ENCODE measurements at places on chromosomes 13 and 19.

DNA sequence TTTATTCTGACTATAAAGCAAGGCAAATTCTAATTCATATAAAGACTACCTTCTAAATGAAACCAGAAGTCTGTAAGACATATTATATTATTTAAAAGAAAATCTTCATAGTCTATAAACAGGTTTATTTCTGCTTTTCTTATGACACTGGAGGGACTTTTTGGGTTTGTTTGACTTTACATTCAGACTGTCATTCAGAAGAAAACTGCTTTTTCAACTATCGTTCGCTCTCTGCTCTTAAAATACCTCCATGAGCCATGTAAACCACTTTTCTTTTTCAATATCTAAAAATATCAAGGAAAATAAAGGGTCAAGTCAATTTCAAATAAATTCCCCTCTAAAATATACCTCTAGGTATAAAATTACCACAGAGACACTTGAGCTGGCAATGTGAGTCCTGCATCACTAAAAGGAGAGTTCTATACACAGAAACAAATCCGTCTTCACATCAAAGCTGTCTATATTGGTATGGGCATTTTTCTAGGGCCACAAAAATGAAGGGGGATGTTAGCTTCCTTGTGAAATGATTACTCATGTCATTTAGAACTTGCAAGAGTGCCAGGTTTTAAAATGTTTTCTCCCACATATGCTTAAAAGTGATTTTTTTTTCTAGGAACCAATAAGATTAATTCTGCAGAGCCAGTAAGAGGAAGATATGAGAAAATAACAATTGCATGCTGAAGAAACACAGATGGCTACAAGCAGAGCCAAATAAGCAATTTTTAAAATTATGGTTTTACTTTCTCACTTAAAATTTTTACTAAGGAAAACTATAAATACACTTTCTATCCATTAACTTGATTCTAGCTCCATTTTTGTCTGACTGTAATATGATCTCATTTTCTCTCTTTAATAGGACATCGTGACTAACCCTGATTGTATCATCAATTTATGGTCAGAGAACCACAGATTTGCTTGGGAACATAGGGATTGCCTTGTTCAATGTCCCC lies 181.8 kb downstream of the TBC1D4 start:
- DNase-seq, result no peak

DNA sequence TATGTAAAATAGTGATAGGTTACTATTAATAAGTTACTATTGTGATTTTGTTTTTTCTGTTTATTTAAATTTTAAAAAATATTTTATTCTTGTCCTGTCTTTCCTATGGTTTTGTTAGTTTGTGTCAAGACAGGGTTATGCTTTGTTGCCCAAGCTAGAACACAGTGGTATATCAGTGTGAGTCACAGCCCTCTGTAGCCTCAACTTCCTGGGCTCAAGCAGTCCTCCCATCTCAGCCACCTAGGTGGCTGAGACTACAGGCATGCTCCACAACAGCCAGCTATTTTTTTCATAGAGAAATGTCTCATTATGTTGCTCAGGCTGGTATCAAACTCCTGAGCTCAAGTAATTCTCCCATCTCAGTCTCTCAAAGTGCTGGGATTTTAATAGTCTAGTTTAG lies 99.5 kb downstream of the ZNF675 start:
- no peak for DNase-seq

- DNase-seq, result no peak
These were observed 1.2 kb upstream of the GPX4 start for GRCh38 chr19:1102407-1103131.

DNA sequence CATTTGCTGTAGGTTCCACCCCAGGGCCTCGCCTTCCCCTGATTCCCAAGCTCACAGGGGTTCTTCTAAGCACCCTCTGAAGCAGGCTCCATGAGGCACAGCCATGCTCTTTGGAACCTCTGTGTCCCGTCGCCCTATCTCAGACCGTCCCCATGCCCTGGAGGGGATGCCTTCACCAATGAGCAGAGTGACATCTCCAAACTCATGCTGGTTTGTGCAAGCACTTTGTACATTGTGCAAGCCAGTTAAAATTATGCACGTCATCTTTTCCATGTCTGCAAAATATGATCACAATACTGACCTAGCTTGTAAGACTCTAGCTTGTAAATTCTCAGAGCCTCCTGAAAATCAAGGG lies 46.5 kb upstream of the RAP2A start:
- no peak for DNase-seq

GRCh38 chr13:102648046-102648445 lies 46.8 kb downstream of the METTL21C start:
- no peak for DNase-seq

GRCh38 chr13:32107474-32107873 lies 75.9 kb downstream of the FRY start:
- no peak for DNase-seq

DNA sequence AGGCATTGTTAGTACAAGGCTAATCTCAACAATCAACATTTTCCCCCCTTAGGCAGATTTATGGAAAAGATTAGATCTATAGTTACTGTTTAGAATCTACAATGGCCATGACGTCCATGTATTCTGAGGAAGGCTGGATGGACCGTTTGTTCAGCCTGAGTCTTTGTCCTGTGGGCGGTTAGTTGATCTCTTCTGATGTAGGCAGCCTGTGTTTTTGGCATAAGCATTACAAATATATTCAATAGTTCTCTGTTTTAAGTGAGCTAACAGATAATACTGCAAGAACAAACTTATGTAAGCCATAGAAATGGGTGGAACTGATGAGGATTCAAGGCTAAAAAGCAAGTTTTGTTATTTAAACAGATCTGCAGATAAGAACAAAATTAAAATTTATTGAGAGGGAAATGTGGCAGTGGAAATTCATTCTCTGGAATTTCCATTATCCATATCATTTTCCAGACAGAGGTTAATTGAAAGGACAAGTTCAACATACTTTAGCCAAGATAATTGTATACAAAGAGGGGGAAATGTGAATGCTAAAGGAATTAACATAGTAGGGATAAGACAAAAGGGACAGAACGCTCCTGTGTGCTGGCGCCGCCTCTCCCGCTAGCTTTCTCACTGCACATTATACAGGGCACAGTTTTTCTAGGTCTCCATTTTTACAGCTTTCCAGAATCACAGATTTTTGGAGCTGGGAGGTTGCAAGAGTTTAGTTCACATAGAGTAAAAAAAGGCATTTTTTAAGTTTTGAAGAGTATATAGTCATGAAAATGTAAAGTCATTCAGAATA lies 48.6 kb downstream of the FAM124A start:
- peak; percentile 48 for DNase-seq

GRCh38 chr13:30872685-30873461 lies 33.2 kb upstream of the MEDAG start:
- DNase-seq, result peak; percentile 71

DNA sequence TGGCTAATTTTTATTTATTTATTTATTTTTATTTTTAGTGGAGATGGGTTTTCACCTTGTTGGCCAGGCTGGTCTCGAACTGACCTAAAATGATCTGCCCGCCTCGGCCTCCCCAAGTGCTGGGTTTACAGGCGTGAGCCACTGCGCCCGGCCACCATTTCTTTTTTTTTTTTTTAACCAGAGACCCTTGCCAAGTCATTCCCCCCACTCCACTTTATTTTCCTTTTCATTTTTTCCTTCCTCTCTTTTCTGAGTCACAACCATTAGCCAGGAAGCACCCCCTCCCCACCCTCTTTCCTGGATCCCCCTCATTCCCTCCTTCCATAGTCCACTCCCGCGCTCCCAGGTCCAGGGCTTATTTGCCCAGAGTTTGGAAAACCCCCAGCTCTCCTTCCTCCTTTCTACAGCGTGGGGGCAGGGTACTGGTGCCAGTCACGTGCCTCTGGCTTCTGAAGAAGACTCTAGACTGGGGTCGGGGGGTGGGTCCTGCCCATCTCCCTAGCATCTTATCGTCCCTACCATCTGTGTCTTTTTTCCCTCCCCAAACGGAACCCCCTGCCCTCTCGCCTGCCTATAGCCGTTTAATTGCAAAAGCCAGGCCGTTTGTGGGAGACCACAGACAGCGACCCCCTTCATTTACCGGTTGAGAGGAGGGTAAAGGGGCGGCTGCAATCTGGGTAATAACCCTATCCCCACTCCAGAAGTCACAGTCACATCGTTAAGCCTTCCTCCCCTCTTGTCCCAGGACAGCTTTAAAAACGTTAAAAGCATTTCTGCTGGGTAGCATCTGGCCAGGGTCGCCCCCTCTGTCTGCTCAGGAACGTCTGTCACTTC lies 1.1 kb upstream of the CALR start:
- DNase-seq, result no peak

- no peak for DNase-seq
These were observed 982.6 kb upstream of the ATXN8OS start for GRCh38 chr13:69124996-69125395.

DNA sequence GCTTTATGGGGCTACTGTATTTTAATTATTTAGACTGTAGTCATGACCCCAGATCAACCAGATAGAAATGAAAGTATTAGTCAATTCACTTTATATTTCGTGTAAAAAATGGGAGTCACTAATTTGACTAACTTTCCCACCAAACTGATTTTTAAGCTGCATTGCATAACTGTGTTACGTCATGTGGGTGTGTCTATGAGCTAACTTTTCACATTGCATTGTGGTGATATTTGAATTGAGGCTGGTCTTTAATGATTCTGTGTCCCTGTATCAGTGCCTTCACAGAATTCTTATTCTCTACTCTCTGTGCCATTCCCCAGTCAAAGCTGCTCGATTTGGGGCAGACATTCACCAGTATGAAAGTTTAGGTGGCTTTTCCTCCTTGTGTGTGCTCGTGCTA lies 172.7 kb upstream of the MAB21L1 start:
- no peak for DNase-seq

GRCh38 chr13:109730812-109731335 lies 55.5 kb downstream of the IRS2 start:
- no peak for DNase-seq

DNA sequence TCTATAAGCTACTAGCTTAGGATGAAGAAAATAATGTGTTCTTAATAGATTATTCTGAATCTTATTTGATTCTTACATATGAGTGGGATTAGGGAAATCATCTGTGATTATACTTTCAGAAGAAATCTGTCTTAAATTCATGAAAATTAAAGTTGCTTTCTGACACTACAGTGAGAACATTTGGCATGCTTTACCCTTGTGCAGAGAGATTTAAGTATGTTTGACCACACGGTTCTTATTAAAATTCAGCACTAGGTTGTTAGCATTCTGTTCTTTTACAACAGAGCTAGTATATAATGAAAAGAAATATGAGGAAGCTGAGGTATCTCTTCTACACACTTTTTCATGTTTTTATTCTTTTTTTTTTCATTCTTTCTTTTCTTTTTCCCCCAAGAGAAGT lies 2723.9 kb downstream of the PCDH9 start:
- no peak for DNase-seq

DNA sequence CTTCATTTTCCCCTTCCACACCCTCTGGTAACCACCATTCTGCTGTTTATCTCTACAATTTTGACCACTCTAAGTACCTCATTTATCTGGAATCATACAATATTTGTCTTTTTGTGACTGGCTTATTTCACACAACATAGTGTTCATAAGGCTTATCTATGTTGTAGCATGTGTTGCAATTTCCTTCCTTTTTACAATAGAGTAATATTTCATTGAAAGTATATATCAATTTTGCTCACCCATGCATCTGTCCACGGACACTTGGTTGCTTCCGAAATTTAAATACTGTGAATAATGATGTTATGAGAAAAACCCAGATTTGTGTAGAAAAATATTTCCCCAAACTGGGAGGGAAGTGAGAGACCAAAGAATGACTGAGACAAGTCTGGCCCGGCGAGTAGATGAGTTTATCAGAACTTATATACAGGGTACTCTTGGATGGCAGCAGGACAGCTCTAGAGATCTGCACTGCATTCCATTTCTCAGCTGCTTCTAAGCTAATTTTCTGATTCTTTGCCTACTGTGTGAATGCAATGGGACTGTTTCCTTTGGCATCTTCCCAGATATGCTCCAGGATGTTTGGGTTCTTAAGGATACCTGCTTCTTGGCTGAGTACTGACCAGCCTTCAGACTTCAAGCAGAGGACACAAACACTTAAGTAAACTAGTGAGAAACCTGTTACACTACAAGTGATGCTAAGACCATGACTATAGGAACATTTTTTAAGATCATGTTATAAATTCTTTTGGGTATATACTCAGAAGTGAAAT lies 834.0 kb upstream of the PCDH9 start:
- no peak for DNase-seq

GRCh38 chr19:17337675-17338432 lies 501 bp downstream of the GTPBP3 start:
- no peak for DNase-seq

GRCh38 chr19:21699197-21699596 lies 68.2 kb downstream of the ZNF100 start:
- no peak for DNase-seq

GRCh38 chr13:54637366-54637765 lies 1608.8 kb downstream of the OLFM4 start:
- no peak for DNase-seq

GRCh38 chr13:112104881-112105234 lies 37.9 kb downstream of the SOX1 start:
- no peak for DNase-seq

DNA sequence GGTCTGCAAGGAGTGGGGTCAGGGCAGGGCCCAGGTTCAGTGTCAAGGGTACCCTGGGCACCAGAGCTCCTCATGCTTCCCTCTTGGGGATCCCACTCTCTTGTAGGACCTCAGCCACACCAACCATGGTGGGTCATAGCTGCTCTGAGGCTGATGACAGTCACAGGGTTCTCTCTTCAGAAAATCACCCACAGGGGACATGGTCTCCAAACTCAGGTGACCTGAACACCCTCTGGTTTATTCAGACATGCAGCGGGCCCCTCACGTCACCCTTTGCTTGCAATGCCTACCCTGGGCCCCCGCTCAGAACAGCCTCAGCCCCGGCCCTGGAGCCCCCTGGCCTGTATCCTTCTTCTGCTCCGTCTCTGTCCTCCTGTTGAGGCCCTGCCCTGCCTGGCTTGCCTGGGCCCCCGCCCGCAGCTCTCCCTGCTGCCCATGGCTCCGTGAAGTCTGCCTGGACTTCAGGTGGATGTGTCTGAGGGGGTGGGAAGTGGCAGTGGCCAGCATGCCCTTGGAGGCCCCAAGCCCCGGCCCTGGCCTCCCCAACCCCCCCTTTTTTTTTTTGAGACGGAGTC lies 20.4 kb downstream of the CHERP start:
- no peak for DNase-seq

GRCh38 chr13:113860665-113861432 lies 3.0 kb downstream of the GAS6 start:
- no peak for DNase-seq

GRCh38 chr13:46529216-46529919 lies 23.6 kb upstream of the LRCH1 start:
- DNase-seq, result peak; percentile 58

GRCh38 chr13:66586489-66586888 lies 643.6 kb downstream of the PCDH9 start:
- DNase-seq, result no peak

- peak; percentile 51 for DNase-seq
These were observed 12.4 kb downstream of the CEBPG start for GRCh38 chr19:33385956-33386355.

DNA sequence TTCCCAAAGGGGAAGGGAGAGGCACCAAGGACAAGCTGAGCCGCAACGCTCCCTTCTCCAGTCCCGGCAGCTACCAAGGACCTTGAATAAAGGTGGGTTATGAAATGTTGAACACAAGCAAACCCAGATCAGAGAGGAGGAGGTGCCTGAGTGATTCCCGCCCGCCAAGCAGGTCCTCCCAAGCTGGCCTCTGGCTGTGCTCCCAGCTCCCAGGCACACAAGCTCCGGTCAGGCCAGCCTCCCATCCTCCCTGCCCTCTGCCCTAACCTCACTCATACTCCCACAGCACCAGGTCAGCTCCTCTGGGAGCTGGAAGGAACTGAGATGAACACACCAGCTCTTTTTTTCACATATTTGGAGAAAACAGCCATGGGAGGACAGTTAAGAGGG lies 3.7 kb downstream of the NAPA start:
- no peak for DNase-seq

- DNase-seq, result peak; percentile 48
These were observed at the start of gene IL4I1 for GRCh38 chr19:49896863-49897621. Gene IL4I1, minus strand, starts transcription at chr19:49896887. Its CDS starts 727 bp downstream, at chr19:49896160.
